Stimulated activated CD4-positive, alpha-beta T cell treated with anti-CD3 and anti-CD28 coated beads, TNF-alpha, amount 100 ng/mL, for 1 hour (primary cell): ENCODE measurements at places on chromosomes 7 and 10.

DNA sequence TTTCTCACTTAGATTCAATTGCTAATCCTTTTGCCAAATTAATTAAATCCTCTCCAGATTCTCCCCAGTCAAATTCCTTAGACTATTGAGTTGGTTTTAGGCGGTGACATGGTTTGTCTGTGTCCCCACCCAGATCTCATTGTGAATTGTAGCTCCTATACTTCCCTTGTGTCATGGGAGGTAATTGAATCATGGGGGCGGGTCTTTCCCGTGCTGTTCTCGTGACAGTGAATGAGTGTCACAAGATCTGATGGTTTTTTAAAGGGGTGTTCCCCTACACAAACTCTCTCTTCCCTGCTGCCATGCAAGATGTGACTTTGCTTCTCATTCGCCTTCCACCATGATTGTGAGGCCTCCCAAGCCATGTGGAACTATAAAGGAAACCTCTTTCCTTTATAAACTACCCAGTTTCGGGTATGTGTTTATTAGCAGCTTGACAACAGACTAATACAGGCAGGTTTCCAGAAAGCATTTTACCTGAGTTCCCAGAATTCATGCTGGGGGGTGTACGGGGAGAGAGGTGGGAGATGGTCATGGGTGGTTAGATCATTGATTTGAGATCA is 44.7 kb upstream of the GARS1 start:
- DNase-seq = no peak

DNA sequence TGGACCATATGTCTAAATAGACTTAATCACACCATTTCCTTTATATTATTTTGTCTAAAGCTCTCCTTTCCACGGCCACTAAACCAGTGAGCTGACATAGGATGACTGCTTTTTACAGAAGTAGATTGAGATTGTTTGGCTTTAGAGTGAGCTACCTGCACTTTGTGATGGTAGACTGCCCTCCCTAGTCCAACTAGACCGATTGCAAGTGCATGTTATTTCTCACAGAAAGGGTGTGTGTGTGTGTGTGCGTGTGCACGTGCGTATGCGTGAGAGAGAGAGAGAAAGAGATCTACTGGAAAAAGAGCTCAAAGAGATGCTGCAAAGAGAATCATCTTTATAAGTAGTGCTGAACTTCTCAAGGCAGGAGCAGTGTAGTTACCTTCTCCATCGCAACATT is 60.7 kb downstream of the VCL start:
- DNase-seq = no peak

- DNase-seq = no peak
Measured at GRCh38 chr10:15516256-15517085, 145.4 kb upstream of the FAM171A1 start.

GRCh38 chr10:43892062-43892770 is 243.5 kb upstream of the ZNF32 start:
- DNase-seq = no peak

- no peak for DNase-seq
Measured at GRCh38 chr7:106610996-106611886, 49.7 kb downstream of the CCDC71L start.

DNA sequence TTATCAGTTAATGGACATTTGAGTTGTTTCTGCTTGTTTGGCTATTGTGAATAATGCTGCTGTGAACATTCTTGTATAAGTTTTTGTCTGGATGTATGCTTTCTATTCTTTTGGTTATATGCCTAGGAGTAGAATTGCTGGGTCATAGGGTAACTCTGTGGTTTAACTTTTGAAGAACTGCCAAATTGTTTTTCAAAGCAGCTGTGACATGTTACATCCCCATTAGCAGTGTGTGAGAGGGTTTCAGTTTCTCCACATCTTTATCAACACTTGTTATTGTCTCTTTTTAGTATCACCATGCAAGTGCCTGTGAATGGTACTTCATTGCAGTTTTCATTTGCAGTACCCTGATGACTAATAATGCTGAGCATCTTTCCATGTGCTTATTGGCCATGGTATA is 2.1 kb upstream of the NDUFB8 start:
- DNase-seq = no peak

- no peak for DNase-seq
Measured at GRCh38 chr7:1812509-1813393, 142.7 kb downstream of the ELFN1 start.

DNA sequence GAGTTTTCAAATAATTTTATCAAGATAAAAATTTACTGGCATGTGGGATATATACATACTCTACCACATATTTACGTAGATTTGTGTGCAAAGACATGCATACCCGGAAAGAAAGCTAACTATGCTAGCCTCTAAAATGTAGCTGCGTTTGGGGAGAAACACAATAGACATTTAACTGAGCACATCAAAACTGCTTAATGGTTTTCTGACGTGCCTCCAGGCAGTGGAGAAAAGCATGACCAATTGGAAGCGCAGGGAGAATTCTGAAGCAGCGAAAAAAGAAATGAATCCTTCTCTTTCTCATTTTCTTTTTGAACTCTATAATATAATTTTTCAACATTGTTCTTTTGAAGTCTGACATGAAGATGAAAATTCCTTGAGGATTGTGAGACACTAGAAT is 60.3 kb upstream of the LYZL1 start:
- no peak for DNase-seq

DNA sequence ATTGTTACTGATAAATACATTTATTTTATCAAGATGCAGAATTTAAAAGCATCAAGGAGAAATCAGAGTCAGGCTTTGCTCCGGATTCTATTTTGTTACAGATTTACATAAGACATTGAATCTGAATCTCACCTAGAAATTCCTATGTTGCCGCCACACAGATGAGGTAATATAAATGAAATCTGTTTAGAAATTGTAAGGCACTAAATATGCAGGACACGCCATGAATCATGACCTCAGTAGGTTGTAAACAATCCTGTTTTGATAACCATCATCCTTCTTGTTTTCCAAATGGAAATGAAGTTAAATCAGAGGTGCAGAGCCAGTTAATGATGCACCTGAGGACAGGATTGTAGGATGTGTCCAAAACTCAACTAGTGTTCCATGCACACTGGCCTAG is 778.0 kb downstream of the MAGI2 start:
- DNase-seq = no peak

- no peak for DNase-seq
Measured at GRCh38 chr7:152076324-152076821, 50.9 kb downstream of the GALNT11 start.

GRCh38 chr7:64485623-64486022 is 77.2 kb downstream of the ZNF680 start:
- no peak for DNase-seq

DNA sequence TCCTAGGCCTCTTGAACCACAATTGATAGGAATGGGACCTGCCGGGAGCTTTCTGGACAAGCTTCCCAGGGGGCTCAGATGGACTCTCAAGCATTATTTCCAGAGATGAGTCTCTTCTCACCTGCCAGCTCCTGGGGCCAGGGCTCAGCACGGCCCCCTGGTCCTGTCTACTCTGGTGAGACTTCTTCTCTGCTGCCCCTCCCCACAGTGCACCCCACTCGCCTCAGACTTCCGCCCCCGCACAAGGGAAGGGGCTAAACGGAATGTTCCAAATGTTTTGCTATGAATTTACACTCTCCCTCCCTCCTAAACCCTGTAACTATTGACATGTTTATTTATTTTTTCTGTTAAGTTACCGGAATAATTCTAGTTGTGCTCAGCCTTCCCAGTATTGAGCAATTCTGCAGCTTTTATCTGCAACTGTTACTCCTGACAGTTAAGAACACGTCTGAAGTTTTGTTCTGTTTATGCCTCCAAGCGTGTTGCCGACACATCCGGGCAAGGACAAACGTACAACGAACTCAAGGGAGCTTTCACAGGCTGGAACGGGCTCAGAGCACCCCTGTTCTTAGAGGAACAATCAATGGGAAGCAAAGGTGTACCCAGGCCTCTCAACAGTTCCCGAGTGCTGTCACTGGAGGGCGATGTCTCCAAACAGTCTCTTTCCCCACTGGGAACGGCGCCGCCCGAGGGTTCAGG is 55.2 kb downstream of the FHIP2A start:
- no peak for DNase-seq

- DNase-seq = no peak
Measured at GRCh38 chr7:15680446-15680845, 6.0 kb downstream of the MEOX2 start.

DNA sequence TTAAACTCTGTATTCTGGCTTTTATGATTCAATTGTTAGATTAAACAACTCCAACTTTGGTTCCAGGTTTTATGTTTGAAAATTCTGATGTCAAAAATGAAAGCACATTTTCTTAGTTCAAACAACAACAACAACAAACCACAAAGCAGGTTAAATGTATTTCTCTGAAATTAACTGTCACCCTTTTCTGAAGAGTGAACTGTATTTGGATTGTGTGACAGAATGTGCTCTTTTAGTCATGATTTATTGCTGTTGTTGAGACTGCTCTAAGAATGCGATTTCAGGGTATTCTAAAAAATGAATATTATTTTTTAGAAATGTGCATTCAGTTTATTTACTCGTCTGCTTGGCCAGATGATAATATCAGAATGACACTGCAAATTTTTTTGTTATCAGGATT is 144.1 kb downstream of the GNAI1 start:
- DNase-seq = no peak

- DNase-seq = no peak
Measured at GRCh38 chr7:94393246-94394108, 1.2 kb upstream of the COL1A2 start.

DNA sequence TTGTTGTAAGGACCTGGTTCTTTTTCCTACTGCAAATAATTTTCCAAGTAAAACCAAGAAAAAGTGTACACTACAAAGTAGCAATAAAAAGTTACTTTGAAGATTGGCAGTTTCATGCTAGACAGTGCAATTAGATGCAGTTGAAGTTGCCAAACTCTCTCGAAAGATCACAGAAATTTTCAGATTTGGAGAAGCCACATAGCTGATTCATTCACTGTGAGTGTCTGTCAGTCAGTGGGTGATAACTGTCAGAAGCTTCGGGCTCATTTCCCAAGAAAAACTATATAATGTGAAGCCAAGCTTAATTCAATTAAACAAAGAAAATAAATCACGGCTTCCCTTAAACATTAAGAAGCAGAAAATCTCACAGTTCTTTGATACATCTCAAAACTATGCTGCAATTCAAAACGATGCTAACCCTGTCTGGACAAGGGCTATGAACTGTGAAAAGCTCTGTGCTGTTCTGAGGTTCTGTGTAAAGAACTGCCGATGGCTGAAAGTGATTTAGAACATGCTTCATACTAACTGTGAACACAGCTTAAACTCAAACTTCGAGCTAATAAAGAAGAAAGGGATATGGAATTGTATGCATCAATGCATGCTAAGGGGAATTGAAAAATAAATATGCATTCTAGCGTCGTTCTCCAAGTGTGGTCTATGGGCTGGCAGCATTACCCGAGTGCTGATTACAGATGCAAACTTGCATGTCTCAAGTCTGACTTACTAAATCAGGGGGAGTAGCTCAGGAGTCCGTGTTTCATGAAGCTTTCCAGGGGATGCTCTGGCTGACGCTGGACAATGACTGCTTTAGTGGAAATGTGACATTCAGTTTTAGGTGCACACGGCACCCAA is 557.4 kb downstream of the CALN1 start:
- DNase-seq = no peak

DNA sequence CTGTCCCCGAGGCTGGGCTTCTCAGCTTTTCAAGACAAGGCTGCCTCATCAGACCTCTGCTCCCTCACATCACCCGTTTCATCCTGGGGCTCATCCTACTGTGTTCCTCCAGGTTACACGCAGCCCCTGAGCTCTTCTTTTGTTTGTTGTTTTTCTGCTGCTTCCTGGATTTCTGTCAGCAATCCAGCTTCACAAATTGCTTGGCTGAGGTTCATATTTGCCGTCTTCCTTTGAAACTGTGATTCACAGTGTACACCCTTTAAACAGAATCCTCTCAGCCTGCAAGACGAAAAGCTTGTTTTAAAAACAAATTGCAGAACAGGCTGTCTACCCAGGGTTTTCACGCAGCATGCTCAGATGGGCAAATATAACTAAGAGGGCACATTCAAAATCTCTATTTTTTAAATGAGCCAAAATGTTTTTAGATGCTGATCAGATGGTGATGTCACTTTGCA is 39.1 kb upstream of the PARD3 start:
- DNase-seq = no peak

DNA sequence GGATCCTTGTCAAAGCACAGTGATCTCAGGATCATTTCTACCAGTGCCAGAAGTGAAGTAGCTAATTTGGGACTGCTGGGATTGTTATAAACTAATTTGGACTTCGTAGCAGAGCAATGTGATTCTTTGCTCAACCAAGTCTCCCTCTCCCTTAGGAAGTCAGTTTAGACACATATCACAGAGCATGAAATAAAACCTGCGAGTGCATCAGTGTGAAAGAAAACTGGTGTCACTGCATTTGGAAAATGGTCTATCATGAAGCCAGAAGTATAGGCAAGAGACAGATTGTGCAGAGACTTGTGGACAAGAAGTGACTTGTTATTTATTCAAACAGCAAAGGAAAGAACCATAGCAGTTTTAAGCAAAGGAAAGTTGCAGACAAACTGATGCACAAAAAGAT is 560.5 kb upstream of the NRG3 start:
- DNase-seq = no peak

GRCh38 chr10:29670761-29671160 is 36.0 kb upstream of the SVIL start:
- DNase-seq = no peak

DNA sequence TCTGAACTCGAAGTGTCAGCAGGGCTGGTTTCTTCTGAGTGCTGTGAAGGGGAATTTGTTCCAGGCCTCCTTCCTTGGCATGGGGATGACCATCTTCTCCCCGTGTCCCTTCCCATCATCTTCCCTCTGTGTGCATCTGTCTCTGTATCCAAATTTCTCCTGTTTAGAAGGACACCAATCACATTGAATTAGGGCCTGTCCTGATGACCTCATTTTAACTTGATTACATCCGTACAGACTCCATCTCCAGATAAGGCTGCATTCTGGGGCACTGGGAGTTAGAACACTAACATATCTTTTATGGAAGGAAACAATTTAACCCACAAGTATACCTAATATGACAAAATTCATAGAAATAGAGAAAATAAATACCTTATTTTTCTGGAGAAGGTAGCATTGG is 76.8 kb upstream of the ANKRD1 start:
- DNase-seq = no peak

DNA sequence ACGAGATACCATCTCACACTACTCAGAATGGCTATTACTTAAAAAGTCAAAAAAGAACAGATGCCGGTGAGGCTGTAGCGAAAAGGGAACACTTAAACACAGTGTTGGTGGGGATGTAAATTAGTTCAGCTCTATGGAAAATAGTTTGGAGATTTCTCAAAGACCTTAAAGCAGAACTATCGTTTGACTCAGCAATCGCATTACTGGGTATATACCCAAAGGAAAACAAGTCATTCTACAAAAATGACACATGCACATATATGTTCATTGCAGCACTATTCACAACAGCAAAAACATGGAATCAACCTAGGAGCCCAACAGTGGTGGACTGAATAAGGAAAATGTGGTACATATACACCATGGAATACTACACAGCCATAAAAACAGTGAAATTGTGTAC is 56.9 kb downstream of the SAMD9 start:
- no peak for DNase-seq

DNA sequence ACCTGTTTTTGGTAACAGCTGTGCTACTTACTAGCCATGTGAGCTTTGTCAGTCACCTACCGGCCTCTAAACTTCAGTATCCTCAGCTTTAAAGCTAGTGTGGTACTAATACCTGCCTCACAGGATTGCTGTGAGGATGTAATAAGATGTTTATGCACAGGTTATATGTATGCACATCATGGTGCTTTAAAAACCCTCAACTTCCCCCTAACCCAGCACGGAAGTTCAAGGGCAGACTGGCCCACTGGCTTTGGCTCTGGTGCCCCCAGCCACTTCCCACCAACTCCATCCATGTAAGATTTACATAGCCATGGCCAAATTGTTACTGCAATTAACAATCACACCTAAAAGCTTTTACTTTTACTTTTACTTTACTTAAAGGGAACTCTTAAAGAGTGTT is 676.0 kb upstream of the GALNT17 start:
- DNase-seq = no peak
